ENCODE measurements at places on chromosomes 5 and 9. TPM values are rescaled to one million over a fixed set of nuclear protein-coding genes. Genes with fewer than 3 reads are reported as not detected.

The TMEM252 gene
- total RNA-seq: not detected

The IL5 gene
- total RNA-seq: not detected

The SPINK4 gene
- total RNA-seq: not detected

The CTSV gene
- total RNA-seq: not detected

The ABCA1 gene
- total RNA-seq: 59.2 TPM

The IFNA21 gene
- total RNA-seq: not detected

DNA sequence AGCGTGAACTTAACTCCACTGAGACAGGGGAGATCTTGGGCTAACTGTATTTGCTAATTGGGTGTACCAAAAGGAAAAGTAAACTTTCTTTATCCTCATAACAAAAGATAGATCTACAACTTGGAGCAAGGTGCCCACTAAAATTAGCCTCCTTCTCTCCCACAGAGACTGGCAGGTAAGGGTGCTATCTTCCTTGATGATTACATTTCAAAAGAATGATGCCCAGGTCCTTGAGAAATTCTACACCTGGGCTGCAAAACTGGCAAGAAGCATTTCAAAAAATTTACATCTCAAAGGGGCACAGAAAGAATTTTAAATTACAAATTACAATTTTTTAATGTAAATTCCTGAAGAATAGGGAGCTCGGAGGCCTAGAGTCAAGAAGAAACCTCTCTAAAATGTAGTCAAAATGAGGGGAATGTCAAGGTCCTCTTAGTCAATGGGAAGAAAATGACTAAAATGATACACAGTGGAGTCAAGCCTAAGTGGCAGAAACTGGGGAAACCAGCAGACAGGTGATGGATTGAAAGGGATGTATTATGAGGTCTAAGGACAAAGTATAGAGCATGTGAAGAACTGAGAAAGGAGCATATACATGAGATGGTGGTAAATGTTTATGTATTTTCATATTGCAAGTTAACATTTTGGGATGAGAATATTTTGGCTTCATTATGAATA is 348.3 kb upstream of the TUSC1 start:
- no peaks in the 10 kb centered on the region for H3K36me3 ChIP-seq
- no peaks in the 10 kb centered on the region for H3K27me3 ChIP-seq
- no peak overlapping the region for H3K27ac ChIP-seq
- DNase-seq: no peak
- no peaks in the 10 kb centered on the region for H3K4me1 ChIP-seq
- H3K4me3 ChIP-seq: no peak overlapping the region

DNA sequence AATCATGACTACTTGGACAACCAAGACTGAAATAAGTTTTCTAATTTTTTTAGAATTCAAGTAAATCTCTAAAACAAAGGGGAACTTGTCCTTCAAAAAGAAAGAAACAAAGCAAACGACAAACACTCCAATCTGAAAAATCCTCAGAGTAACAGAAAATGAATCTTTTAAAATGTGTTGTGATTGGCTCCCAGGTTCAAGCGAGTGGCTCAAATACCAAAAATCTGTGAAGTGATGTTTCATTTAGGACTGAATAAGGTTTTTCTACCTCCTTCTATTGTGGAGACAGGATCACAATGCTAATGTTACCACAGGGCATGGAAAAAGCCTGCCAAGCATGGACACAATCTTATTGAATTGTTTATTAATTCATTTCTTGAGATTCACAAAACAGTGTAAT is 415.7 kb downstream of the RAB3C start:
- no peaks in the 10 kb centered on the region for H3K36me3 ChIP-seq
- H3K27me3 ChIP-seq: no peaks in the 10 kb centered on the region
- no peak overlapping the region for H3K4me3 ChIP-seq
- H3K4me1 ChIP-seq: no peaks in the 10 kb centered on the region

GRCh38 chr5:120446068-120446492 is 18.0 kb upstream of the PRR16 start:
- H3K27me3 ChIP-seq: no peaks in the 10 kb centered on the region
- no peaks in the 10 kb centered on the region for H3K36me3 ChIP-seq
- H3K4me1 ChIP-seq: no peaks in the 10 kb centered on the region
- H3K4me3 ChIP-seq: no peak overlapping the region
- no peak overlapping the region for H3K27ac ChIP-seq
- DNase-seq: no peak

GRCh38 chr9:33820231-33820745 is 3.3 kb downstream of the UBE2R2 start:
- DNase-seq: no peak
- no peaks in the 10 kb centered on the region for H3K36me3 ChIP-seq
- H3K4me3 ChIP-seq: no peak overlapping the region
- peaks cover 36% of the 10 kb centered on the region for H3K4me1 ChIP-seq

GRCh38 chr5:93512799-93513198 is 68.2 kb downstream of the NR2F1-AS1 start:
- no peak for DNase-seq
- H3K27me3 ChIP-seq: no peaks in the 10 kb centered on the region
- no peak overlapping the region for H3K4me3 ChIP-seq
- no peaks in the 10 kb centered on the region for H3K4me1 ChIP-seq

DNA sequence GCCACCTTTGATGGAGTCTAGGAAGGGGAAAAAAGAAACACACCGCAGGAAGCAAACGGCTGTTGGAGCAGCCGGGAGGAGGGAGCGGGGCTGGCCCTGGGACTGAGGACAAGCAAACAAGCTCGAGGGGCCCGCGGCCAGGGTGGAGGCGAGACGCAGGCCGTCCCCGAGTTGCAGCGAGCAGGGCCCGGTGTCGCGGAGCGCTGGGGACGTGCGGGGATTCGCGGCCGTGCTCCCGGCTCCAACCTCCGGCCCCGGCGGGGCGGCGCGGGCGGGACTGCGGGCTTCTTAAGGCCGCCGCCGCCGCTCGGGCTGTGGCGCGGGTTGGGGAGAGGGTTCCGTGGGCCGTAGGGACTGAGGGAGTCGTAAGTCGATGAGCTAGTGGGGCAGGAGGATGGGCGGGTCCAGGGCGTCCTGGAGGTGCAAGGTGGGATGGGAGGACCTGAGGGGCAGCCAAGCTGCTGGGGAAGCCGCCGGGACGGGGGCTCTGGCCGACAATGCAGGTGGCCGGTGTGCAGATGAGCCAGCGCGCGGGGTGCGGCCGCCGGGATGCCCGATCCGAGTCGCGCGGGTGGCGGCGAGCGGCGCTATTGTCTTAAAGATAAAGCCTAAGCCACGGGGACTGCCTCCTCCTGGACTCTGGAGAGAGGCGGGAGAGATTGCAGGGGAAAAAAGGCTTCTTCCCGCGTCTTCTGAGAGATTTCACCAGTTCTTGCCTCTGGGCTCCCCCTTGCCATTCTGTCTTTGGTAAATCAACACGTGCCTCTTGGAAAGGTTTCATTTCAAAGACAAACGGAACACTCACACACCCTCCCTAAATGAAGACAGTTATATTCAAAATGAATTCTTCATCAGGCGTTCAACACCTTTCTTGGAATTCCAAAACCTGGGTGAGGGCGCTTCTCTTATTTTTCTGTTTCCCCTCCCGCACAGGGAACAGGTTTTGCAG is 1.6 kb upstream of the HAPLN1 start:
- H3K4me1 ChIP-seq: no peaks in the 10 kb centered on the region
- no peaks in the 10 kb centered on the region for H3K27me3 ChIP-seq
- DNase-seq: peak; percentile 33
- no peaks in the 10 kb centered on the region for H3K36me3 ChIP-seq
- H3K4me3 ChIP-seq: peak overlapping the region; percentile 54

- no peak overlapping the region for H3K27ac ChIP-seq
- DNase-seq: no peak
- no peak overlapping the region for H3K4me3 ChIP-seq
- no peaks in the 10 kb centered on the region for H3K27me3 ChIP-seq
Measured at GRCh38 chr5:57486027-57486602, 3.5 kb upstream of the ACTBL2 start.

- H3K27ac ChIP-seq: no peak overlapping the region
- no peaks in the 10 kb centered on the region for H3K4me1 ChIP-seq
- H3K27me3 ChIP-seq: no peaks in the 10 kb centered on the region
- DNase-seq: no peak
Measured at GRCh38 chr5:28748446-28748845, 1710.1 kb upstream of the CDH9 start.

DNA sequence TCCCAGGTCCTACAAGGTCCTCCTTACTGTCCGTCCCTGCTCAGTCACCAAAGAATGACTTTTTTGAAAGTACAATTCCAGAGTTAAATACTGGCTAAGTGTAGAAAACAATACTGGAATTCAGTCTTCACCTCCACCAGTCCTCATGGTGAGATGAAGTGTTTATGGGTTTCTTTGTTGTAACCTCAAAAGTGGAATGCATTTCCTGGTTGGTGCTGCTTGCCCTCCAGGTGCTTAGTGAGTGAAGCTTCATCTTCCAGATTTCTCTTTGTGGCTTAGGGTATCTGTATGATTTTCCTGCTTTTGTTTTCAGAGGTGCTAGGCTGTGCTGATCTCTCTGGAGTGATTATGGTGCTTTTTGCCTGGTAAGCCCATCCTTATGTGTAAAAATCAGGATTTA is 49.4 kb upstream of the DHFR start:
- no peak overlapping the region for H3K4me3 ChIP-seq
- no peak for DNase-seq
- H3K27ac ChIP-seq: no peak overlapping the region
- H3K36me3 ChIP-seq: no peaks in the 10 kb centered on the region

- no peak for DNase-seq
- no peak overlapping the region for H3K27ac ChIP-seq
- no peak overlapping the region for H3K4me3 ChIP-seq
- no peaks in the 10 kb centered on the region for H3K36me3 ChIP-seq
Measured at GRCh38 chr9:83523684-83524083, 14.5 kb downstream of the FRMD3 start.

- H3K4me3 ChIP-seq: no peak overlapping the region
- no peak overlapping the region for H3K27ac ChIP-seq
- DNase-seq: no peak
- H3K36me3 ChIP-seq: no peaks in the 10 kb centered on the region
Measured at GRCh38 chr5:151617841-151618710, 26.9 kb upstream of the FAT2 start.

GRCh38 chr5:123180676-123181393 is 91.8 kb downstream of the PRDM6 start:
- H3K27ac ChIP-seq: no peak overlapping the region
- H3K27me3 ChIP-seq: no peaks in the 10 kb centered on the region
- H3K4me1 ChIP-seq: no peaks in the 10 kb centered on the region
- H3K36me3 ChIP-seq: no peaks in the 10 kb centered on the region

DNA sequence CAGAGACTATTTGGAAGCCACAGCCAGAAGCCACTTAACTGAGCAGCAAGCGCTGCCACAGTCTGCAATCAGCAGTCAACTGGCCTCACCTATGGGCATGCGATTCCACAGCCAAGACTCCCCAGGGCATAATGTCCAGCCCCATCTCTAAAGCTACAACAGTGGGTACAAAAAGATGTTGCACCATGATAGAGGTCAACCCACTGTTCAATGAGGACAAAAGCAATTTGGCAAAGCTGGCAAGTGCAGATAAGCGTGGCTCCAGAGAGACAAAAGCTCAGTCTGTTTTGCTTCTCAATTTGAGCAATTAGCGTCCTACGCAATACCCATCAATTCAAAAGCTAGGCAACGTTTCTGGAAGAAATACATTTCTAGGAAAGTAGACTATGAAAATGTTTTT is 3.2 kb downstream of the TAS2R1 start:
- DNase-seq: no peak
- H3K4me1 ChIP-seq: peaks cover 3% of the 10 kb centered on the region
- no peak overlapping the region for H3K27ac ChIP-seq
- H3K4me3 ChIP-seq: no peak overlapping the region
